ENCODE measurements at places on chromosomes 7 and 10.

GRCh38 chr7:70312336-70312735 is 714.1 kb downstream of the AUTS2 start:
- no peak for DNase-seq

DNA sequence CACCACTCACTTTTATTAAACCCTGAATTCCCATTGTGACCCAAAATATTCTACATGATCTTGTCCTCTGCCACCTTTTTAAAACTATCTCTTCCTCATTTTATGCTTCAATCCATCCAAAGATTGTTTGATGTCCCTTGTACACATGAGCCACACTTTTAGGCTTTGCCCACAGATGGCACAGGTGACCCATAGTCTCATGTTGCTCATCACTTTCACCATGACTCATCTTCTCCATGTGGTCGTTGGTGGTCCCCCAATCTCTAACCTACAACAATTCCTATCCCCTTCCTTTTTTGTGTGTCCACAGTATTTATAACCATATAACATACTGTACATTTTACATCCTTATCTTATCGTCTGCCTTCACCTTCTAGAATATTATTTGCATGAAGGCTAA is 271.5 kb upstream of the ZWINT start:
- no peak for DNase-seq

GRCh38 chr10:69861251-69862240 is 59.8 kb downstream of the COL13A1 start:
- DNase-seq, result peak; percentile 62

DNA sequence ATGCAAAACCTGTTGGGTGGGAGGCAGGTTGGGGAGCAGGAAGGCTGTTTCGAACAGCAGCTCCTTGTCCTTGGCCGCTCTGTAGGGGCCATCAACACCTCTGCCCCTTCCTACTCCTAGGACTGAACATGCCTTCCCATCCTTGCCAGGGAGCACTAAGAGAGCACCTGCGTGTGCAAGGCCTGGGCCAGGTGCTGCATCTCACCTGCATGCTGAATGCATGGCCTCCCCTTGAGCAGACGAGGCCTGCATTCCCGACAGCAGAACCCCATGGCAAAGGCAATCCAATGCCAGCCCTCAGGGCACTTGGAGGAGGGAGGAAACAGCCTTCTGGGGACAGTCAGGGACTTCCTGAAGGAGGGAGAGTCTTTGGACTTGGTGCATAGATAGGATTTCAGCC is 11.0 kb downstream of the VSIR start:
- no peak for DNase-seq

DNA sequence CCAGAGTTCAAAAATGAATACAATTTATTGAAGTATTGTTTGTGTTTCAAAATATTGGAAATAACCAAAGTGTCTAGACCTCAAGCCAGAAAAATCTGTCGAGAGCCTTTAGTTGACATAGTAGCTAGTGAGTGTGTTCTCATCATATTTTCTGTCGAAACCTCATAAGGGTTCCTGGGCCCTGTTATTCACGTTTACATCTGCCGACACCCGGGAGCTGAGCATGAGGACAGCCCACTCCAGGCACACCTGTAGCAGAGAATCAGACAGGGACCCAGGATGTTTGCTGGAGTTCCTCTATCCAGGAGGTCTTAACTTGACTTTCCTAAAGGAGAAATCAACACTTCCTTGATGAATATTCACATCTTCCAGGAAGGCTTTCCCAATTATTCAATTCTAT is 72.1 kb upstream of the FGL2 start:
- no peak for DNase-seq

Data from brain microvascular endothelial cell (primary cell).